ENCODE measurements at places on chromosomes 2 and 18.

DNA sequence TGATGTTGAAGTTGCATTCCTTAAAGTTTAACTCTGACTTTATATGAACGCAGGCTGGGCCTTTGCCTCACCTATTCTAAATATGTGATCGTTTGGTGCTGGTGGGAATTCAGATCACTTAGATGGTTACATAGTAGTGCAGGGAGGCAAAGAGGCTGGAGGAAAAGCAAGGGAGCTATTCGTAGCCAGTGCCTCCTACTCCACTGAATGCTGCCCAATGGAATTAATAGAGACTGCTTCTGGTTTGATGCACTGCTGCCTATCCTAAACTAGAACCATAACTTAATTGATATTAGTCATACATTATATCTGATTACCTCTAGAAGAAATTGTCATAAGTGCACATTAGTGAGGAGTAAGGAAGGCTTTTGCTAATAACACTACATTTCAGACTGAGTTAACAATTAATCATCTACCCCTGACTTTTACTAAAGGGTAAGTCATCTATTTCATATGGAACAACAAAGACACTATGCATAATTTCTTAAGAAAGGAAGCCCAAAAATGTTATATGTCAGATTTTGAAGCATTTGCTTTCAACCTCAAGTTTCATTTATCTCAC lies 72.3 kb downstream of the SLC5A7 start:
- DNase-seq = no peak

- no peak for DNase-seq
Measured at GRCh38 chr18:31950583-31950982, 7.7 kb upstream of the TRAPPC8 start.

GRCh38 chr2:171271971-171272436 lies 111.3 kb upstream of the TLK1 start:
- peak; percentile 96 for DNase-seq

DNA sequence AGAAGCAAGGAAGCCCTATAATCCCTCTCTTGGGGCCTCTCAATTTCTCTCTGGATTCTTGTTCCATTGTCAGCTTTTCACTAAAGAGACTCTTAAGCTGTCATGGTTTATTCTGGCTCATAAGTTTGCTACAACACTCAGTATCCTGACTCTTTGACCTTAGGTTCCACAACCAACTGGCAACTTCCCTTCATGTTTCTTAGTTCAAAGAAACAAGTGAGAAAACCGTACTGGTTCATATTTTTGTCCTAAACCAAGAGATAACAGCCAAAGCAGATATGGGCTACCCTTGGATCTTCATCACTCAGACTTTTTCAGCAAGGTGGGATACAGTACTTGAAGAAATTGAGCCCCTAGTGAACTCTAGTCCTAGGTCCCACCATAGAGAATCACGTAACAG lies 109.9 kb upstream of the CRIM1 start:
- DNase-seq = no peak

DNA sequence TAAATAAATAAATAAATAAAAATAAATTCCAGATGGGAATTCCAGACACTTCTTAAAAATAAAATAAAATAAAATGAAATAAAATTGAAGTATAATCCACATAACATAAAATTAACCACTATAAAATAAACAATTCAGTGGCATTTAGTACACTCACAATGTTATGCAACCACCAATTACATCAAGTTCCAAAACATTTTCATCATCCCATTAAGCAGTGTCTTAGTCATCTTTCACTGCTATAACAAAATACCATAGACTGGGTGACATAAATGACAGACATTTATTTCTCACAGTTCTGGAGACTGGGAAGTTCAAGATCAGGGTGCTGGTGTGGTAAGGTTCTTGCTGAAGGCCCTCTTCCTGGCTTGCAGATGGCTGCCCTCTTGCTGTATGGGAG lies 22.6 kb upstream of the PROKR1 start:
- no peak for DNase-seq

- no peak for DNase-seq
Measured at GRCh38 chr2:40353231-40353630, 98.7 kb downstream of the SLC8A1 start.

- no peak for DNase-seq
Measured at GRCh38 chr18:61856678-61857077, 36.1 kb downstream of the RNF152 start.

DNA sequence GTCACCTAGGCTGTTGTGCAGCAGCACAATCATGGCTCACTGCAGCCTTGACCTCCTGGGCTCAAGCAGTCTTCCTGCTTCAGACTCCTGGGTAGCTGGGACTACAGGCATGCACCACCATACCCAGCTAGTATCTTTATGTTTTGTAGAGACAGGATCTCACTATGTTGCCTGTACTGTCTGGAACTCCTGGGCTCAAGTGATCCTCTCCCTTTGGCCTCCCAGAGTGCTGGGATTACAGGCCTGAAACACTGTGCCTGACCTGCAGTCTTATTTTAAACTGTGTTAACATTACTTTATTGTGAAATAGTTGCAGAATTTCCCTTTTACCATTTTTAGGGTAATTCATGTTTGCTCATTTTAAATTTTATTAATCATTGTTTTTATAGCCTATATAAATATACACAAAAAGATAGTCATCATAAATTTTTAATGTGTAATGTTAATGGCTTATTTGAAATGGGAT lies 24.6 kb downstream of the EML4 start:
- DNase-seq = no peak

DNA sequence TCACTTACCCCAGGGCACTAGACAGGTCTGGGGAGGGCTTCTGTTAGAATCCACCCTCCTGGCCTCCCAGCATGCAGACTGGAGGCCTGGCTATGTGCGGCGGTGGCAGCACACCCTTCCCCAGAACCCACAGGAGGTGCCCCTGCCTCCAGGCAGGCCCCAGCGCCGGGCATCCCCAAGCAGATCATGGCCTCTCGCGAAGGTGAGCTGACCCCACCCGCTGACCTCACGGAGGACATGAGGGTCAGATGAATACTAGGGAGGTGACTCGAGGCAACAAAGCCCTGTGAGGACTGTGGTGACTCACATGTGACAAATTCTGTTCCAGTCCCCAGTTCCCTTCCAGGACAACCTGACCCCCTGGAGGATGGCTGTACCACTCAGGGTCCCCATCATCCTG lies 1.9 kb downstream of the MAB21L4 start:
- DNase-seq = no peak

GRCh38 chr2:52810460-52810859 lies 957.1 kb upstream of the CHAC2 start:
- DNase-seq = peak; percentile 29

DNA sequence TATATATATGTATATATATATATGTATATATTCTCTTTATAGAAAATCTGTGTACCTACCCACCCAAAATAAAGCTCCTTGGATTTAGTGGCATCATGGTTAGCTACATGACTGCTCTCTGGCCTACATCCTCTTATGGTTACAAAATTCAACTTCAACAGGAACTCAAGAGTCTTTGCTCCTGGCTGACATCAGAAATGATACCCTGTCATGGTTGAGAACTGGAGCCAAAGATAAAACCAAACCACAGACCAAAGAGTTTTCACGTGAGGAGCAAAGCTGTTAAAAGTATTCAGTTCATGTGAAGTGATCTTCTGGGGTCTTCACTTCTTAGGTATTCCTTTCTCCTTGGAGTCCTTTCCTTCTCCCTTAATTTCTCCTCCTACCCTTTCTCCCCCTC lies 476.3 kb downstream of the SOX11 start:
- no peak for DNase-seq
